ENCODE measurements at places on chromosomes 11 and 22.

DNA sequence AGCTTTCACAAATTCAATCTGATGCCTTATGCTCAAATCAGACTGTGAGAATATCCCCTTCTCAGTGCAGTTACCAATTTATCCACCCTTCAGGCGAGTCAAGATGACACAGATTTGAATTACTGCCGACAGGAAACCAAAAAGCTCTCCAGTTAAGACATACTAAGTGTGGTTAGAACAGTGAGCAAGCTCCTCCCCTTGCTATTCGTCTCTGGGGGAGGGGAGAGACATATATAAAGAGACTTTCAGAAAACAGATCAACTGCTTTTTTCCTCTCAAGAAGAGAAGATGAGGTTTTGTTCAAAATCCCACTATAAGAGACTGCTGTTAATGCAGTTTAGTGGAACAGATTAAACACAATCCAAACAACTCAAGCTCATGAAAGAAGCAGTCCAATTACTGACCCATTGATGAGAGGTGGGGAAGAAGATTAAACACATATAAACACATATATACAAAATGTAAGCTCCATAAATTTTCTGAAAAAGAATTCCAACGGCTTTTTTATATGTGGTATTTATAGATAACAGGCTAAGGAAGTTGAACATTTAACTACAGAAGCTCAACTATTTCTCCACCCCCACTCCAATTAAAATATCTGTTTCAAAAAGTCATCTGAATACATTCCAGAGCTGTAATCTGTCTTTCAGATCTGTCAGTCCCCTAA, 102.7 kb downstream of the MRTFA start:
- DNase-seq = no peak

GRCh38 chr11:131840545-131840944, 470.1 kb downstream of the NTM start:
- DNase-seq = no peak

GRCh38 chr11:14065141-14065540, 102.6 kb downstream of the SPON1 start:
- DNase-seq = no peak

DNA sequence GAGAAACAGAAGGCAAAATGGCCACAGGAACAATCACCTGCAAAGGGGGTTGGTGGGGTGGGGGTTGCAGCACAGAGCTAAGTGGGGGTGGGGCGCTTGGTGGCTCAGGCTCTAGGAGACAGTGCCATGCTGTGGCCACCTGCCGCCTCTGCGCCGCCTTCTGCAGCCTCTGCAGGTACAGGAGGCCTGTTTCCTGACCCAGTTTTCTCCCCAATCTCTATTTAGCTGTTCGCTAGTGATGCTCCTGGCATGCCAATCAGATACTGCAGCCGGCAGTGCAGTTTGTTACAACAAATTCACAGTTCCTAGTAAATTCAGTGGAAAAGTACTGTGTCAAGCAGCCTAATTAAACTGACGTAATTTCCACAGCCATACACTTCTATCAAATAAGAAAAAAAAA, 106.4 kb downstream of the SERGEF start:
- DNase-seq = no peak

GRCh38 chr11:108012139-108012725, 3.5 kb downstream of the CUL5 start:
- no peak for DNase-seq

DNA sequence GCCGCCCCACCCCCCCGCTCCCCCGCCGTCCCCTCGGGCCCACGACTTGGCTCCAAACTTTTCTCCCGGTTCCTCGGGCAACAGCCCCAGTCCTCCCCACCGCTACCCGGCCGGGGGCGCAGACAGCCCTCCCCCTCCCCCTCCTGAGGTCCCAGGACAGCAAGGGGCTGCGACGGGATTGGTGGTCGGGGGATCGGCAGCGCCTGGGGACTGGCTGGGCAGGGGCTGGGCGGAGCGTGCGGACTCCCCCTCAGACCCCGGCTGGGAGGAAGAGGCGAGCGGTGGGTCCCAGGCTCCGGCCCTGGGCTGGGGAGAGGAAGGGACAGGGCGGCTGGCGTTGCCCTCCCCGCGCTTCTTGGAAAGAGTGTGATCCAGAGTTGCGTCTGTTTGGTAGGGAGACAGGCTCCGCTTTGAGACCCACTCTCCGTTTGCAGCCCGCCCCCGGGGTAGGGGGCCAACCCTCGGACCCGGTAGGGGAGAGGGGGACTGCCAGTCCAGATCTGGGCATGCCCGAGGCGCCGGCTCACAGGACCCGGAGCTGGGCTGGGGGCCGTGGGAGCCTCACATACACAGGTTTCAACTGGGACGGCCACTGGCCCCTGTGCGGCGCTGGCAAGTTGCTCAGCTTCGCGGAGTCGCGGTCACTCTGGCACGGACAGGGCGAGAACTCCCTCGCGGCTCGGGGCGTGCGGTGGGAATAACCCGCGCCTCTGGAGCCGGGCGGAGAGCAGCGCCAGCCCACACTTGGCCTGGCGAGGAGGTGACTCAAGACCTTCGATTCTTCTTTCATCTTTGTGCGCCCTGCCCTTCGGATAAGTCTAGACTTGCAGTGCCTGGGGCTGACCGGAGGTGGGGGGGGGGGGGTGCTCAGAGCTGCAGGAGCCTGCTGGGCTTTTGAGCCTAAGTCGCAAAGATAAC, 999 bp downstream of the TSKU start:
- DNase-seq = peak; percentile 62

DNA sequence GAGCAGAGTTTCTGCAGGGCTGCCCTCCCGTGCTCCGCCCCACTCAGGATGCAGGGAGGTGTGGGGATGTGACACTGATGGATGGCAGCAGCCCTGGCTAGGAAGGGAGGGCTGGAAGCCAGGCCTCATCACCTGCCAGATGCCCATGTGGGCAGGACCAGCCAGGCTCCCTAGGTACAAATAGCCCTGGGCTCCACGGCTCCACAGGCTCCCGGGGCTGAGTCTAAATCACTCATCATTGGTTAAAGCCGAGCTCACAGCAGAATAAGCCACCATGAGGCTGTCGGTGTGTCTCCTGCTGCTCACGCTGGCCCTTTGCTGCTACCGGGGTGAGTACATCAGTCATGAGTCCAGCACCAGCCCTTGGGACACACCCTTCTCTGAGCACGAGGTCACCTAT, at the start of gene SCGB1D1:
TSS of gene SCGB1D1 (plus strand) at position 206 of the 400 bp plus-strand sequence. CDS start at position 275, 69 bp downstream.
- no peak for DNase-seq

GRCh38 chr22:49192180-49192856, 635.4 kb downstream of the BRD1 start:
- no peak for DNase-seq

- DNase-seq = no peak
These were observed 20.2 kb downstream of the NF2 start for GRCh38 chr22:29623553-29624169.

GRCh38 chr11:47857892-47858543, 9.9 kb upstream of the NUP160 start:
- no peak for DNase-seq

GRCh38 chr11:61067782-61068446, 34.4 kb upstream of the CD5 start:
- DNase-seq = no peak

DNA sequence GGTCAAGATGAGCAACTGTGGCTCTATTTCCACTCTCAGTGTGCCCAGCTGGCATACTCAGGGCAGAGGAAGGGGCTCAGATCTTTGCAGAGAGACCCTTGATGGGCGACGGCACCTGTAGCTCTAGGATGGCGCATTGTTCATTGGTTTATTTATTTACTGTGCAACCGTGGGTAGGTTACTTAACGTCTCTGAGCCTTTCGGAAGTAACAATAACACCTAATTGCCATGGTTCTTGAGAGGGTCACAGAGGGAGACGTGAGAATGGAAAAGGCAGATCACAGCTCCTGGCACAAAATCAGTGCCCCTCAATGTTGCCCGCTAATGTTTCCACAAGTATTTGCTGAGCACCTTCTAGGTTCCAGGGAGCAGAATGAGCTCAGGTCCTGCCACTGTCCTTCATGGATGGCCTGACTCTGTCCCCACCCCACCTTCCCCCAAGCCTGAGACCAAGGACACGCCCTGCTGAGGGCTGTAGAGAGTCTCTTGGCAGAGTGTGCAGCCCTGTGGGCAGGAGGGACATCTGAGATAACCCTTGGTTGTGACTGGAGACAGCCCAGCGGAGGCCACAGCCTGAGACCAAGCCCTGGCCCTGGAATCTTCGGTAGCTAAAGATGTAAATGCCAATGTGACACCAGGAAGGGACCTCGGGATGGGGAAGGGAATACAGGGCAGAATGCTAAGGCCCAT, 780 bp upstream of the ALDH3B2 start:
- no peak for DNase-seq

DNA sequence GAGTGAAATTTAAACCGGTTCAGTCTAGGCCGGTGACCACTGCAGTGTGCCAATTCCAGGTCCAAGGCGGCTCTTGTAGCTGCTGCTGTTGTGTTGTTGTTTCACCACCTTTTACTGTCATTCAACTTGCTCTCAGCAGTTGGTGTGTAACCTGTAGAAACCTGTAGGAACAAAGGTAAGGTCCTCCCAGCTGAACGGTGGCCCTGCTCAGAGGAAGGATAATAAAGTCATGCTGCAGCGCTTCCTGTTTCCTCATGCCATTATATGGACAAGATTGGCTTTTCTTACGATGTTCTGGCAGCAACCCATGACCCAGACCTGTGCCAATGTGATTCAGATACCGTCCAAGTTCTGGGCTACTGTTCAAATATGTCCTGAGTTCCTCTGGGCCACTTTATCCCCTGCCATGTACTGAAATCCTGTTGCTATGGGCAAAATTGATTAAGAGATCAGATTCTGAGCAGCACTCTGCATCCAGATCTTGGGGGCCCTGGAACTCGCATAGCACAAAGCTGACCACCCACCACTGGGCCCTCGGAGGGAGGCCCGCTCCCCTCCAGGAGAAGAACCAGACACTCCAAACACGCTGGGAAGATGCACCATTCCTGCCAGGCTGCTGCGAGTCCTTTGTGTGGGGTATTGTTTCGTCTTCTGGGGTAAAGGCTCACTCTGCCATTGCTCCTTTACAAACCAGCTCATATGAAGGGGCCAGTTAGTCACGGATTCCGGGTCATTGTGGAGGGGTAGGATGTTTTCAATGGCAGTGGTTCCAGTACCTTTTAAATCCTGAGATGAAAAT, 13.2 kb downstream of the FAM181B start:
- peak; percentile 53 for DNase-seq

DNA sequence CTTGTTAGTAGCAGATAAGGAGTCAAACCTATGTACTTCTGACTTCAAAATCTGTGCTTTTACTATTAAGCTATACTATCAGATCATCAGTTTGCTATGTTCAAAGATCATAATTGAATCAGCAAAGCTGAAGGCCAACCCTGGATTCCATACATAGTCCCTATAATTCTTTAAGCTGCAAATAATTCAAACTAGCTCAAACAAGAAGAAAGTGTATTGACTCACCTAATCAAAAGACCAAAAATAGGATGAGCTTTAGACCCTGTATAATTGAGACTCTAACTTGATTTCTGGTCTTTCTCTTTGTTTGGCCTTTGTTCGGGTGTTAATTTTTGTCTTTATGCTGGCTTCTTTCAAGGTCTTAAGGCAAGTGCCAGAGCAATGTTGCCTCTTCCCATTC, 213.7 kb downstream of the CWF19L2 start:
- DNase-seq = no peak

- peak; percentile 95 for DNase-seq
These were observed 25.0 kb upstream of the GAL start for GRCh38 chr11:68659158-68659921.

DNA sequence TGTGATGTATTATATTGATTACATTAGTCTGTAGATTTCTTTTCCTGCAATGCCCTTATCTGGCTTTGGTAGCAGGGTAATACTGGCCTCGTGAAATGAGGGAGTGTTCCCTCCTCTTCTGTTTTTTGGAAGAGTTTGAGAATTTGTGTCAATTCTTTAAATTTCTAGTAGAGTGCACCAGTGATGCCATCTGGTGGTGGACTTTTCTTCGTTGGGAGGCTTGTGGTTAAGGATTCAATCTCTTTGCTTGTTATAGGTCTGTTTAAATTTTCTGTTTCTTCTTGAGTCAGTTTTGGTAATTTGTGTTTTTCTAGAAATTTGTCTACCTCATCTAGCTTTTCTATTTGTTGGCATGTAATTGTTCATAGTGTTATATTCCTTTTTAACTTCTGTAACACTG, 18.9 kb downstream of the SHANK3 start:
- no peak for DNase-seq

GRCh38 chr22:35749808-35750207, 32.1 kb downstream of the APOL5 start:
- DNase-seq = peak; percentile 69

DNA sequence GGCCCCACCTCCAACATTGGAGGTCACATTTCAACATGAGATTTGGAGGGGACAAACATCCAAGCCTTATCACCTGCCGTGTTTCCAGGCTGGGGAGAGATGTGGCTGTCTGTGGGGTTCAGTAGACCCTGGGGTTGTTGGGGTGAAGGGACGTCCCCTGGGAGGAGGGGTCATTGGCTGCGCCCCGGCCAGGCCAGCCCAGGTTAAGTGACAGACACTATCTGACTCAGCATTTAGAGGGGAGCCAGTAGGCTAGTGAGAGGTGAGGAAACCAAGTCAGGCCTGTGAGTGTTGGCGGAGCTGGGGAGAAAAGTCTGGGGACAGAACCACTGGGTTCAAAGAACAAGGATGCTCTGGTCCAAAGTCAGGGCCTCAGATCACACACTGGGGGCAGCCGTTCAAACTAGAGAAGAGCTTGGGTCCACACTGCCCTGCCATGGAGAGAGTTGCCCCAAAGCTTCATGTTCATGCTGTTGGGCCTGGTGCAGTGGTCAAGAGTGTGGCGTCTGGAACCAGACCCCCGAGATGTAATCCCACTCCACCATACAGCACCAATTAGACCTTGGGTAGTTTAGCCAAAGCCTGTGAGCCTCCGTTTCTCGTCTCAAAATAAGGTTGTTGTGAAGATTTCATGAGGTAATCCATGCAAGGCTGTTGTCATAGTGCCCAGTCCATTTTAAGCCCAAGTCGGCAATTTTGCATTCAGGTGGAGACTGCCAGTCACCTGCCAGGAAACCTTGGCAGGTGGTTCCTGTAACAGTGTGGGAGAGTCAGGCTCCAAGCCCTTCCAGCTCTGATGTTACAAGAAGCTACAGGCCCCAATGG, 1289.6 kb downstream of the TBC1D22A start:
- no peak for DNase-seq

DNA sequence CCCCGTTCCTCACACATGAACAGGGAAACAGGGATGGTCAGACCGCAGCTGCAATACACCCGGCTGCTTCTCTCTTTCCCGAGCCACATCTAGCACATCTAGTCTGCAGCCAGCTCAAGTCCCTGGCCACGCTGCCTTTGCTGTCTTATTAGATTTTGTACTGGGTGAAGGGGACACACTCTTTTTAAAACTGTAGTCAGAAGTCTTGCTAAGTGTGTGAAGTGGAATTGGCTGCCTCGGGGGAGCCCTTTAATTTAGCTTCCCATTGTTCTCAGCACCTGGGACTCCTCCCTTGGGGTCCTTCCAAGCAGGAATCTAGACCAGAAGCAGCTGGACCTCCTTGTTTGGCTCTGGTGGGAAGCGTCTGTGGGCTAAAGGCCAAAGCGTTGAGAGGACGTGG, 420.0 kb downstream of the CTTN start:
- DNase-seq = peak; percentile 25

DNA sequence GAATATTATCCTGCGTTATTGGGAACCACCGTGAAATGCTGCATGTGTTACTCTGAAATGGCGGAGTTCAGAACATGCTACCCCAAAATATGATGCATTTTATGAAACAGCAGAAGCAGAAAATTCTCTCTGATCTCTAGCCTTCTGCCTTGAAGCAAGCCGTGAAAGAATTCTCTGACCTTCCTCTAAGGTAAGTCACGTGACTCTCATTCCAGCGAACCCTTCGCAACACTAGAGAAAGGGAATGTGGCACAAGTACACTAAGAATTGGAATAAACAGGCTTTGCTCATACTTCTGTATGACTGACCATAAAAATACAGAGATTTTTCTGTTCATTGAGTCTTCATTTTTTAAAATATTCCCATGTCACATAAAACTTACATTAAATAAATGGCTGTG, 805.6 kb upstream of the LRRC4C start:
- DNase-seq = no peak
